Stimulated activated CD8-positive, alpha-beta memory T cell treated with anti-CD3 and anti-CD28 coated beads, Interleukin-7, amount 100 ng/mL, for 48 hours (primary cell): ENCODE measurements at places on chromosomes 2 and 18.

DNA sequence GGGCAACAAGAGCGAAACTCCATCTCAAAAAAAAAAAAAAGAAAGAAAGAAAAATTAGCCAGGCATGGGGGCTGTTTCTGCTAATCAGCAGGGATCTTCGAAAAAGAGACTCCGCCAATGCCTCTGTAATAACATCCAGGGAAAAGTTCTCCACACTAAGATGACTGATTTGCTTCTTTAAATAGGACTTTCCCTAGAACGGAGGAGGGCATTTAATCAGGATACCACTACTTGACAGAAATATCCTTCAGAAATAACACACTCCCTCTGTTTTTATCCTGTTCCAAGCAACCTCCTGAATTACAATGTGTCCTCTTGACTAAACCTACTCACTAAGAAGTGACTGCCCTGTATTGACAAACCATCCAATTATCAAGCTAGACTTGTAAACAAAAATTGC lies 21.7 kb downstream of the REV1 start:
- no peak for DNase-seq

GRCh38 chr2:144396318-144396717 lies 123.6 kb downstream of the ZEB2 start:
- DNase-seq = no peak

- DNase-seq = no peak
These were observed 18.0 kb upstream of the AP1S3 start for GRCh38 chr2:223855426-223855825.

DNA sequence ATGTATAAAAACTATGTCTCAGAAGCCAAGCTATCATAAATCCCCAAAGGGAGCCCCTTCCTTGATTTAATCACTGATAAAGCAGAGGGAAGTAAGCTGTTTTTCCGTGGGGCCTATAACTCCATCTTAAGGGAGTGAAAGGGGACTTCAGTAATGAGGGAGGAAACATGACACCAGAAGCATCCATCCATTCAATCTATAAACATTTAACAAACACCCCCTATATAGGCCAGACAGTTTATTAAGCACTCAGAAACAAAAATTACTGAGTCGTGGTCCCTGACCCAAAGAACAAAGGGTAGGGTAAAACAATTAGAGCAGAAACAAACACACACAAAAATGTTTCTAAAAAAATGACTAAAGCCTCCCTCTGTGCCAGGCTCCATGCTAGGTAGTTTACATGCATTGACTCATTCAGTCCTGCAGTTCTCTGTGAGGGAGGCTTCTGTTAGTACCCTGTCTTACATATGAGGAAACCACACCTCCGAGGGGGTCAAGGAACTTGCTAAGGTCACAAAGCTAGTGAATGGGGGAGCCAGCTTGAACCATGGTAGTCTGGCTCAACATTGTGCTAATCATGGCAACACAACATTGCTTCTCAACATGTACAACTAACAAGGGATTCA lies 472.1 kb downstream of the CDH2 start:
- DNase-seq = no peak

- DNase-seq = no peak
These were observed 11.8 kb downstream of the NCKAP1 start for GRCh38 chr2:183026424-183026823.

- no peak for DNase-seq
These were observed 77.7 kb downstream of the MEIS1 start for GRCh38 chr2:66512626-66513025.

DNA sequence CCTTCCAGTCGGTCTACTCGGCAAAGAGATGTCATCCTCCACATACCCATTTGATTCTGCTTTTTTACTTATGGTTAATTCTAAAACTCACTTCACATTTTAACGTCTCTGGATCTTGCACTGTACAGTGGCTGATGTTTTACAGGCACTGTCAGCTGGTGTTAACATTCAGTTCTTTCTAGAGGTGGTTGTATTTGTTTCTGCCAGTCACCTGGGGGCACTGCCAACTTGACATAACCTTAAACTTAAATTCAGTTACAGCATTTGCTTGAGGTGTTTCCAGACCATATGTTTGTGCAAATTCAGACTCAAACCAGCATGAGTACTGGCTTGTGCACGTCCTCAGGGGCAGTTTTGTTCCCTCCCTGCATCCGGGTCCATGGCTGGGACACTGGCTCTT lies 5.3 kb upstream of the TMEM185B start:
- no peak for DNase-seq

DNA sequence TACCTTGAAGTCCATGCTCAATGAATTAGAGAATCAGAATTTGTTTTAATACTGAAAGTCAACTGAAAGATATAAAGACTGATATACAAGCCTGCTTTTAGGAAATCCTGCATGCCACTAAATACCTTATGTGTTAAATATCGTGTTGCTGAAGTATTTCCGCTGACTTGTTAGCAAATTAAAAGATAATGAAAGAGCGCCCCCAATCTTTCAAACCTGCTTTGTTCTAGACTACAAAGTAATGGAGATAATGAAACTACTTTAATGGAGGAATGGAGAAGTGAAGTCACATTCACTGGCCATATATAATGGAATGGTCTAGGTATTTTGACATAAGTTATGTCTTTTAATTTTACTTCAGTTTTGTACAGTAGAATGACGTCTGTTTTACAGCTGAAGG lies 95.7 kb downstream of the ASXL3 start:
- no peak for DNase-seq

DNA sequence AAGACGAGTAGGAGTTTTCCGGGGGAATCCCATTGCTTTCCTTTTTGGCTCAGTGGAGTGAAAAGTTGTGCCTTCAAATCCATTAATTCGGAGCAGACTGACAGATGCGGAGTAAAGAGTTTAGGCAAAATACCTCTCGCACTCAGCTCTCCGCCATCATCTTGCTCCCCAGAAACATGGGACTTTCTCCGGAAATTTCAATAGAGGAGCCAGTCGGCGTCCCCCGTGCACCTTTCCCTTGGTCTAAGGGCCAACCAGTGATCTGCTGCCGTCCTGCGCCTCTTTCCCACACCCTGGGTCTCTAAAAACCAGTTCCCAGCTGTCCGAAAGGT lies 318 bp downstream of the TYW5 start:
- no peak for DNase-seq

DNA sequence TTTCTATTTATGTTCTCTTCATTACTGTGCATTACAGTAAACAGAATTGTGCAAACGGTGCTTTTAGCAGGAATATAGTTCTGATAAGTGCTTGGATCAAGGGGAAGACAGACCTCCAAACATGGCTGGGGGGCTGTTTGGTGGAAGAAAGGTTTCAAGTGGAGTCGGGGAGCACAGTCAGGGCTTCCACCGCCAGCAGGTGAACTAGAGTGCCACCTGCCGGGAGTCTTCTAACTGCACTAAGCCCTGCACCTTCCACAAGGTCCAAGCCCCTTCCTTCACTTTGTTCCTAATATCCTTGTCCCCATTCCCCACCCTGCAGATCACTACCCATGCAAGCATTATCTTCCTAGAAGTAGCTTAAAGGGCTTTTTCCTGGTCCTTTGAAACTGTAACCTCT lies 11.1 kb downstream of the ONECUT2 start:
- no peak for DNase-seq

DNA sequence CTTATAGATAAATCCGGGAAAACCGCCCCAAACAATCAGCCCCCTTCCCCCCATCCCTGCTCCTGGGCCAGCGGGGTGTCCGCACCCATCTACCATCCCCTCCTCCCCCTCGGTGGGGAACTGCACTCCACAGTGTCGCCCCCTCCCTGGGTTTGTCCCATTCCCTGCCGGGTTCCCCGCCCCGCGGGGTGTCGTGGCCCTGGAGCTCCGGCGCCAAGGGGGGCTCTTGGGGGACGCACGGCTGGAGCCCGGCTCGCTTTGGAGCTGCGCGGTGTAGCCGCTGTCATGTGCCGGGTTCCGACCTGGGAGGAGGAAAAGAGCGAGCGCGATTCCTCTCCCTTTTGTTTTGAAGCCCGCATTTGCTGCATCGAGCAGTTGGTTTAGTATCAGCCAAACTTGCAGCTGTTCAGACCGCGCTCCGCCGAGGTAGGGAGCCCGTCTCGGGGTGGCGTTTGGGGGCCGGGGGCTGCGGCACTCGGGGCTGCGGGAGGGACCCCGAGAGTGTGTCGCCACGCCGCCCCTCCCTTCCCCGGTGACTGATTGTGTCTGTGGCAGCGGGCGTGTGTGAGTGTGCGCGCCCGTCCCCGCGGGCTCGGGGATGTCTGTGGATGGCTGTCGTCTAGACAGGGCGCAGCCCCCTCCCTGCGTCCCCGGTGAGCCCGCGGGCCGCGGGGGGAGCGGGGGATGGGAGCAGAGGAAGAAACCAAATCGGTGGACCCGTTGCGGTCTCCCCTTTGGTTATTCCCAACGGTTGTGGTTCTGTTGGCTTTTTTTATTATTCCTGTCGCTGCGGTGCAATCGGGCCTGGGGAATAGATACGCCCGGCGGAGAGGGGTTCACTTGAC lies 797 bp downstream of the CTIF start:
- no peak for DNase-seq

DNA sequence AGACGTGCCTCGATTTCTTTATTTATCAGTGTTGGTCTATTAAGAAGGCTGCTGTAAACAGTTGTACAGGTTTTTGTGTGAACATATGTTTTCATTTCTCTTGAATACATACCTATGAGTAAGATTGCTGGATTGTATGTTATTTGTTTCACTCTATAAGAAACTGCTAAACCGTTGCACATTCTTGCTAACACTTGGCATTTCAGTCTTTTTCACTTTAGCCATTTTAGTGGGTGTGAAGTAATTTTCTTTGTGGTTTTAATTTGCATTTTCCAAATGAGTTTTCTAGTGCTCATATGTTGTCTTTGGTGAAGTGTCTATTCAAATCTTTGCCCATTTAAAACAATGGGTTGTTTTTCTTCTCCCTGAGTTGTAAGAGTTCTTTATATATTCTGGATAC lies 221.5 kb upstream of the SMAD7 start:
- DNase-seq = no peak

GRCh38 chr18:3466872-3467271 lies 16.9 kb downstream of the TGIF1 start:
- DNase-seq = no peak

GRCh38 chr2:73283545-73284295 lies 558 bp downstream of the FBXO41 start:
- DNase-seq = no peak

DNA sequence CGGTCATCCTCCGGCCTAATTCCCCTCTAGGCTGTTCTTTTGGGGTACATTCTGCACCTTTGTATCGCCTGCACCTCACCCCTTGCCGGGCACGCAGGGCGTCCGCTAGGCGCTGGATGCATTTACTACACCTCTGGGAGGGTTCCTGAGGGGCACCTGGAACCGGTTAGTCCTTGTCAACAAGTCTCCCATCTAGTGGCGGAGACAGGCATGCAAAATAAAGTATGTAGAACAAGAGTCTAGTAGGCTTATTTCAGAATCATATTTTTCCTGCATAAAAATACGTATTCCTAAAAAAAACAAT lies 705 bp upstream of the TEX261 start:
- no peak for DNase-seq

- DNase-seq = no peak
These were observed 126.5 kb downstream of the RNF144A start for GRCh38 chr2:7043690-7044089.

DNA sequence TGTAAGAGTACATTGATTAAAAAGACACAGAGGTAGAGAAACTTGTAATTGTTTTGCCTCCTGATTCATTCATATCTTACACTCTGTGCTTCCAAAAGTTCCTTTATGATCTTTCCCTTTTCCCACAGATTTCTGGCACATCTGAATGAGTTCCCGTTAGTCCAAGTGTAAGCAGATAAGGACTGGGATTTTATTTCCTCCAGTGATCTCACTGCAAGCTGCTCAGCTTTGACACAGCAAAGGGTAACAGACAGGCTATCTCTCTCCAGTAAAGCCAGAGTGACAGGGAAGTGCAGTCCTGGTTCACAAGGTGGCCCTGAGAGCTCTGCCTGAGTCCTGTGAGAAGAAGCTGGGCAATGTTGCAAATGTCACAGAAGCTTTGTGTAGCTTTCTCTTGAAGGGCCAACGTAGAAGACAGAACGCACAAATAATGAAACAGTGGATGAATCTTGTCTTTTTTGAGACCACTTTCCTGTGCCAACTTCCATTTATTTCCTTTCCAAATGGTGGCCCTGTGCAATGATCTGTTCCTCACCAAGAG lies 32.5 kb upstream of the KCNE4 start:
- DNase-seq = no peak

- no peak for DNase-seq
These were observed 39.3 kb downstream of the MTCL1 start for GRCh38 chr18:8744656-8745055.

DNA sequence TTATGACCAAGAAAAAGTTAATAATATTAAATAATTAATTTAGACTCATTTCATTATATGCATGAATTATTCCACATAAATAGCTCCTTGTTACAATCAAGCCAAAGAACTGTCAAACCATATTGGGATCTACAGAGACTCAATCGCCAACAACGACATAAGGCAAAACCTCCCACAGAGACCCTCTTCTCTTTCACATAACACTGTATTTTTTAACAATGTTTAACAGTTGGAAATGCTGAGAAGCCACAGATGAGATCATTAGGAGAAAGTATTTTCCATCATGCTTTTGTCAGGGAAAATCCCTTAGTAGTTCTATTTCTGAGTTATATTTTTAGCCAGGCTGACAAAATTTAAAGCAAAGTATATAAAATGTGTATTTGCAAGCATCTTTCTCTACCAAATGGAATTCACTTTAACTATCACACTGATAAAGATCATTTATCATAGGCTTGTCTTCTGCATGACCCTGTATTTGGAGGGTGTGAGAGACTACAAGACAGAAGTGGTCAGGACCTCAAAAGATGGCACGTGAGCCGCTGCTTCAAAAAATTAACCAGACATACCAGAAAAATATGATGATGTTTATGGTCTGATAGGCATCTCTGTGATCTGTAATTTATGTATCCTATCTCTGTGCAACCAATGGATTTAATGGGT lies 383.8 kb downstream of the NRXN1 start:
- no peak for DNase-seq

GRCh38 chr2:227016894-227017293 lies 147.1 kb downstream of the COL4A4 start:
- no peak for DNase-seq

DNA sequence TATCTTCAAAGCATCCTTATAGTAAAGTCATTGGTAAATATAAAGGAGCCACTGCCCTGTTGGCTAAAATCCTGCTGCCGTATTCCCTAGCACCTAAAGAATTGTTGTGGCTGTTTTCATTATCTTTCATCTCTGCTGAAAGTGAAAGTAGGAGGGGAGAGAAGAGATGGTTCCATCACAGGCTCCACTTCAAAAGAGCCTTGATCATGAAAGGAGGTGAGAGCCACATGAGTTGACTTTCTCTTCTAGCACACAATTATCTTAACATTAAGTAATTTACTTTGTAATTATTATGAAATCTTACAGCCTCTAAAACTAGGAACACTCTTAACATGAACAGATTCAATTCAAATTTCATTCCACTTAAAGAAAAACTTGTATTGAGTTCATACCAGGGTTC lies 1050.9 kb upstream of the LRRTM1 start:
- no peak for DNase-seq

DNA sequence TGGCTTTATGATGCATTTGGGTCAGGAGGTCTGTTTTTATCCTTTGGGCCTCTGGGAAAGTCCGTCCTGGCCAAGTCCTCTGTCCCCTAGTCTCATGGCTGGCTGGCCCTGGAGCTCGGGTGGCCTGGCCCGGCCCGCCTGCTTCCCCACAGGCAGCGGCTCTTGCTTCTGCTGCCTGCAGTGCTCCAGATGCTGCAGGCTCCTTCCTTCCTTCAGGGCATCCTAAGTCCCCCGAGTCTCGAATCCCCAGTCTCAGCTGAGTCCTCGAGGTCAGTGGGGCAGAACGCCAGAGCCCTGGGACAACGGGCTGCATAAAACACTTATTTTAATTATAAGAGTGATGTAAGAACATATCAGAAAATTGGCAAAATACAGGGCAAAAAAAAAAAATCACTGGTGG lies 71.2 kb downstream of the HPCAL1 start:
- DNase-seq = no peak

- no peak for DNase-seq
These were observed 13.2 kb downstream of the SNRPG start for GRCh38 chr2:70280242-70280798.
